Neural crest cell (in vitro differentiated cells): ENCODE measurements at places on chromosomes 6 and 20.

- DNase-seq = no peak
Observed at GRCh38 chr20:59778615-59779200, 154.7 kb downstream of the SYCP2 start.

DNA sequence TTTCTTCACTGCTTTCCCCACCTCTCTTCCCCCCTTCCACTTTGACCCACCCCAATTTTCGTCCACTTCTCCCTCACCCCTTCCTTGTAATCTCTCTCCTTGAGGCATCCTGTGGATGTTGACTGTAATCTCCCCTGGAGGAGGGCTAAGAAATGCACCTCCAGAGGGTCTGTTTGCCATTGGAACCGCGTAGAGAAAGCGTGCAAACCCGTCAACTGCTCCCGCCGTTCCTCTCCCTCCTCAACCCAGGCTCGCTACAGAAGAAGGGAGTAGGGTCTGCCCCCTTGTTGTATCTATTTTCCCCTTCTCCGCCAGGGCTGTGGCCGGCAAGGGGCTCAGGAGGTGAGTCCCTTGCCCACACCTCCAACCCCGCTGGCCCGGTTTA is 502 bp upstream of the HTR1E start:
- DNase-seq = no peak

- DNase-seq = no peak
Observed at GRCh38 chr6:3911614-3912336, 62.6 kb downstream of the FAM50B start.

GRCh38 chr20:722822-723644 is 45.3 kb downstream of the SLC52A3 start:
- no peak for DNase-seq

DNA sequence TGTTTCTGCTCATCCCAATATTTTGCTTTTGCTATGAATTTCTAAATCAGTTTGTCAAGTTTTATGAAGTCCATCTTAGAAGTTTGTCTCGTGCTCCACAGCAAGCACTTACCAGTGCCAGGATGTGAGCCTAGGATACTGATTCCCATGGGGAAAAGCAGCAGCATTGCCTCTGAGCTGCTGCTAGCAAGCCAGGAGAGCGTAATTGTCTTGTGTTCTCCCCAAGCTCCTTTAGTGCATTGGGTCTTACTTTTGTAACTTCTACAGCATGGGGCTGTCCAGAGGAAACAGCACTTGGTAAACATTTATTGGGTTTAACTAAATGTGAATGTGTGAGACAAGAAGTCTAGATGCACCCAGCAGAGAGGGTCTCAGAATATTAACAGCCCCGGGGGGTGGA is 76.1 kb downstream of the RNF182 start:
- DNase-seq = no peak

DNA sequence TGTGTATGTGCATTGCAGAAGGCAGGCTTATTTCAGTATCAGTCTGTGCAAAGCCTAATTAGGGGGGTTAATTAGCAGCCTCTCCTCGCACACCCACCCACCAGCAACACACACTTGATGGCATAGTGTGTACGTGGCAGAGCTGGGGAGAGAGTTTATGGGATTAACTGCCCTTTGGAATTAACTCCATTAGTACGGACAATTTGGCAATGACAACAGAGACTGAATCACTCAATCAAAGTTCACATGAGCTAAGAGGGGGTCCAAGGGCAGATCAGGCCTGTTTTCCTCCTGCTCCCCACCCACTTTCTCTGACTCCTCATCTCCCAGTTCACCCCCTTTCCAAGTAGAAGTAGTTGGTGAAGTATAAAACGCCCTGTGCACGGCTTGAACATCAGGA is 69.5 kb downstream of the LRFN2 start:
- no peak for DNase-seq

DNA sequence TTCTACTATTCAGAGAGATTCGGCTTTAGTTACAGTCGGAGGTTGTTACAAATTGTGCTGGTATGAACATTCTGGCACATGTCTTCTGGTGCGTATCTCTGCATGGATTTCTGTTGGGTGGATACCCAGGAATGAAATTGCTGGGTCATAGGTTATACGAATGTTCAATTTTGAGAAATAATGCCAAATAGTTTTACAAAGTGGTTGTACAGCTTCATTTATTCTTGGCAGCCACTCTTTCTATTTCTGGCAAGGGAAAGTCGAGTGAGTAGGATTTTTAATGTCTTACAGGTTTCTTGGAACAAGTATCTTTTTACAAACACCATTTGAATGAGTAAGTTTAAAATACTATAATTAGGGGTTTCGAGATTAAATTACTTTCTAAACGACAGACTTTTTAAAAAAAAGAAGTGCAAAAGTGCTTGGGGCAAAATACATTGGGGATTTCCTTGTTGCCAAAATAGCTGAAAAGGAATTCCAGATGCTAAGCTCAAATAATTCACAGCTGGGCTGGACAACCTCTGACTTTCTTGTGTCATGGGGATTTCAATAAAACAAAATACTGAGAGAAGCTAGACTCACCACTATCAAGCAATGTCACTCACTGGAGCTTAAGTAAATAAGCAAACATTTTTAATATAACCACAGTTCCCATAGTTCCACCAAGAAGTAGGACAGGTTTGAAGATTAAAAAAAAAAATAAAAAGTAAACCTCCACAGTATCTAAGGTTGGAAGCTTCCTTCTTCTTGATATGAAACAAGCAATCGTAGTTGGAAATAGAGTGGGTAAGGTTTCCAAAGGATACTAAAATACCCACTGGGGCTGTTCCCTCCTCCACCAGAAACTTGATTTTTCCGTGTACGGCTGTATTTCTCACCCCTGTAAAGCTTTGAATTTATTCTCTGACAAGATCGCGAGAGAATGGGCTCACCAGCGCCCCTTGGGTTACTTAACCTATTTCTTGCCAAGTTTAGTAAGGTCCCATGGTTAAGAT is 21.6 kb upstream of the GFOD1 start:
- no peak for DNase-seq

- no peak for DNase-seq
Observed at GRCh38 chr6:50586331-50586675, 127.0 kb upstream of the TFAP2D start.

GRCh38 chr20:62120990-62121775 is 1.1 kb upstream of the LSM14B start:
- DNase-seq = no peak

- DNase-seq = no peak
Observed at GRCh38 chr20:34984756-34985261, 29.1 kb downstream of the MYH7B start.

DNA sequence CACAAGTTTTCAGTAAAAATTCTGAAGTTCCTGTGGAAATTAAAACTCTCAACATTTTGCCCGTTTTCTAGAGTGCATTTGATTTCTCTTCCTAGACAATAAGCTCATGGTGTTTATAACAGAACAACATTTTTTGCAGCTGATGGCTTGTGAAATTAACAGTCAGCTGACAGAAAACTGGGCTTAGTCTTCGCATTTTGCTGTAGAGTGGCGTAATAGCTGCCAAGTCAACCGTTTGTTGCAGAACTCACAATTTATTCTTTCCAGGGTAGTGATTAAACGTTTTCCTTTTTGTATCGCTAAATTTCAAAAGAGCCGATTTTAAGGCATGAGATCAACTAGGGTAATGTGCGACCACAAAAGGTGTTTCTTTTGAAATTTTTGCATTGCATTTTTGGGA is 1.4 kb downstream of the SPO11 start:
- no peak for DNase-seq

- no peak for DNase-seq
Observed at GRCh38 chr6:72213654-72214053, 327.3 kb downstream of the RIMS1 start.

DNA sequence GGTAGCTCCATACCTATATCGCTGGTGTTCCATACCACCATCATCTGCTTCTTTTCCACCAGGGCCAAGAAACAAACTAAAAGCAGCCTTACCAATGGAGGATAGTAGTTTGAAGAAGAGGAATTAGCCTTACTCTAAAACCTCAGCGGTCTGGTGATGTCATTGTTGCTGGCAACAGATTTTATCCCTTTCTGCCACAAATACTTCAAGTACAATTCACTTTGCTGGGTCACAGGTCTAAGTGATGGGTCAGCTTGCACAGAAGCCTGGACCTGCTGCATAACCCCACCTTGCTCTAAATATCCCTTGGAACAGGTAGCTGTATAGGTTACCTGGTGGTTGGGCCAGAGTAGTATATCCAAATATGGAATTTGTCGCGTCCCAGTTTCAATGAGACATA is 53.2 kb upstream of the THEMIS start:
- DNase-seq = no peak

DNA sequence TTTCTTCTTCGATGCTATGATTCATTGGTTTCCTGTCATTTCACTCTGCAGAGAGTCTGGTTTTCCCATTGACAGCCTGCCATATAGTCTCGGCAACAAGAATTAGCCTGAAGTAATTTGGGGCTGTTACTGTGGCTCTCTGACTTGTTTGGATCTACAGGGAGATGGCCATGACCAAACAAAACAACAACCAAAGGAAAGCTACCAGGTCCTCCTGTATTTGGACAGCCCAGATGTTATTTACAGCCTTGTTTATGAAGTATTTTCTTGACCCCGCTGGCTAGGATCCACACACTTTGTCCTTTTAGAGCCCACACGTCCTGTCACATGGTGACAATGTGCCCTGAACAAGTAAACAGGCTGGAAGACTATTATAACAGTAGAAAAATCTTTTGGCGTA is 111.4 kb upstream of the PREP start:
- no peak for DNase-seq

- DNase-seq = no peak
Observed at GRCh38 chr6:73516514-73517489, 4.0 kb downstream of the EEF1A1 start.

DNA sequence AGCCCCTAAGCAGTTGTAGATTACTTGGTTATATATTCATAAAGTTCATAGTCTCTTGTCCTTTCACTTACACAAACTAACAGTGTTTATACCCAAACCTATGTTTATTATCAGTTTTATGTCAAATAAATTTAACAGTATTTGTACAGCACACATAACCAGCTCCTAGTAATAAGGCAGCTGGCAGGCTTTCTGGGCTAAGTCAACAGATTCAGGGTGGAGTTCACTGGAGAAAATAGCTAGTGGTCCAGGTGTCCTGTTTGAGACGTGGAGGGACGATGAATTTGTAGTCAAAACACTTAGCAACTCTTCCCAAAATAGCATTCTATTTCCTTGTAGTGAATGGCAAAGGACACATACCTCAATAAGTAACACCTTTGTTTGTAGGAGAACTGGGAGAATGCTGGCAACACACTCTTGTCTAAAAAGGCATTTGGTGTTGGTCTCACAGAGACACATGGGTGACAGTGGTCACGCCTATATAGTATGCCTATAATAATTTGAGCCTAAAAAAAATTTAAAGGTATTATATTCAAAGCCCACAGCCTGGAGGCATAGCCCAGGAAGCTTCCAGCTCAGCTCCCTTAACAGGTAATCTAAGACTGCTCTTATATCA is 156.4 kb upstream of the CARMIL1 start:
- DNase-seq = no peak

DNA sequence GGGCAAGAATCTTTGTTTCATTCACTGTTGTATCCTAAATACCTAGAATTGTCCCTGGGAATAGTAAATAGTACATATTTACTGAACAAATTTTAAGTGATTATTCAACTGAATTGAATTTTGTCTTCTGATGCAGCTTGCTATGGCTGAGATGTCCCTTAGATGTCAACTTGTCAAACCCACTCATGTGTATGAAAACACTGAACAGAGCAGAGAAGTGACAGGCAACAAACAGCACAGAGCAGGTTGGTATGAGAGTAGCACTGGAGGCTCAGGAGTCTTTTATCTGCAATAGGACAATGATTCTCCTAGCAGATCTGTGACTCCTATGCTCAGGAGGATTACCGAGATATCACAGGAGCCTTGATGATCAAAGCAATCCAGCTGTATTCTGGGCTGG is 540.1 kb upstream of the CHD6 start:
- no peak for DNase-seq

GRCh38 chr20:48608756-48609155 is 219.0 kb downstream of the PREX1 start:
- no peak for DNase-seq

GRCh38 chr6:2854396-2854982 is 12.8 kb upstream of the SERPINB1 start:
- DNase-seq = no peak

DNA sequence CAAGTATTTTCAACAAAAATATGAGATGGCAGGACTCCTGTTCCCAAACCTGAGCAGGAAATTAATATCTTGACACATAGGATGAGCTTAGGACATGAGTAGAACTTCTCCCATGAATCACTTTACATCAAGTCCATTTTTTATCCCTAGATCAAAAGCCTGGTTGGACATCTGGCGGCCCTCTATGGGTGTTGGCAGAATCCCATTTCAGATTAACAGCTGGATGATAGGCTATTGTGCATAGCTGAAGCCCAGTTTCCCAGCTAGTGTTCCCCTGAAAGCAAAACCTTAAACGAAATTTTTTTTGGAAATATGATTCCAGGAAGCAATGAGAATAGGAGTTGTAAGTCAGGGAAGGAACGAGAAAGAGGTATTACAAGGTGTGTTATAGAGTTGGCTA is 449.4 kb upstream of the CHD6 start:
- no peak for DNase-seq

DNA sequence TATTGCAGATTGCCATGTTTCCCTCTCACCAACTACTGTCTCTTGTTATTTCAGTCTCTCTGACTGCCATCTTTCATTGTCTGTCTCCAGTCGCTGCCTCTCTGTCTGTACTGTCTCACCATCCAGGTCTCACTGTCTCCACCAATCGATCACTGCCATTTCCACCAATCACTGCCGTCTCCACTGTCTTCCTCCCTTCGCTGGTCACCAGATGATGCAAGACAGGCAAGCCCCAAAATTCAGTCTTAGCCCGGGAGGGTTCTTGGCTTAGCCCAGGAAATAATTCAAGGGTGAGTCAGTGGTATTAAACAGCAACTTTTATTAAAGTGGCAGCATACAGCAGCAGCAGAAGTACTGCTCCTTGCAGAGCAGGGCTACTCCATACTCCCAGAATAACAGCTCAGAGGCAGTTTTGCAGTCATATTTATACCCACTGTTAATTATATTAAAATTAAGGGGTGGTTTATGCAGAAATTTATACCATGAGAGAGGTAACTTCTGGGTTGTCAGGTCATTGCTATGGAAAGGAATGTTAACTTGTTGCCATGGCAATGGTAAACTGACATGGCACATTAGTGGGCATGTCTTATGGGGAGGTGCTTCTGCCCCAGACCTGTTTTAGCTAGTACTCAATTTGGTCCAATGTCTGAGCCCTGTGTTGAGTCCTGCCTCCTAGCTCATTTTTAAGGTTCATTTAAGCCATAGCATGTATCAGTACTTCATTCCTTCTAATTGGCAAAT is 23.0 kb upstream of the ECHDC1 start:
- no peak for DNase-seq

GRCh38 chr6:164870164-164870563 is 439.2 kb downstream of the C6orf118 start:
- DNase-seq = no peak
